Immature natural killer cell (primary cell): ENCODE measurements at places on chromosomes 2 and 18. TPM values are rescaled to one million over a fixed set of nuclear protein-coding genes. Genes with fewer than 3 reads are reported as not detected.

DNA sequence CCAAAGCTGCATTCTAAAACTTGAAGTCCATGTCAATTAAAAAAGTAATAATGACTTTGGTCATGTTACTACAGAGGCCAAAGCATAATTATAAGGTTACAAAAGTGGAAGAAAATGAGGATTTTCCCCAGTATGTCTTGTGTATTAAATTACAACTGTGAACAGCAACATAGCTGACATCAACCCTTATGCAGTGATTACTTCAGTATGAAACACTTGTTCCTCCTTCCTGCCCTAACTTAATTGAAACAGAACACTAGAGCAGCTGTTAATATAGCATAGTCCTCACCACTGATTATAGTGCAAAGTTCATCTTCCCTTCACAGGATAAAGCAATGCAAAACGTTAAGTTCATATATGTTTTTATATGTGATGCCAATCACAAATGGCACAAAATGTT is 29.9 kb downstream of the EPB41L3 start:
- DNase-seq = no peak

Gene UGT1A6
- polyA plus RNA-seq = not detected

GRCh38 chr18:60350941-60351340 is 21.6 kb downstream of the MC4R start:
- DNase-seq = no peak

Gene ADRA2B
- polyA plus RNA-seq = 0.83 TPM

- DNase-seq = no peak
Observed at GRCh38 chr2:69668598-69668997, 25.1 kb upstream of the AAK1 start.

GRCh38 chr18:12765126-12765525 is 62.3 kb downstream of the PSMG2 start:
- no peak for DNase-seq

- peak; percentile 3 for DNase-seq
Observed at GRCh38 chr2:70552501-70553333, 909 bp downstream of the TGFA start.

DNA sequence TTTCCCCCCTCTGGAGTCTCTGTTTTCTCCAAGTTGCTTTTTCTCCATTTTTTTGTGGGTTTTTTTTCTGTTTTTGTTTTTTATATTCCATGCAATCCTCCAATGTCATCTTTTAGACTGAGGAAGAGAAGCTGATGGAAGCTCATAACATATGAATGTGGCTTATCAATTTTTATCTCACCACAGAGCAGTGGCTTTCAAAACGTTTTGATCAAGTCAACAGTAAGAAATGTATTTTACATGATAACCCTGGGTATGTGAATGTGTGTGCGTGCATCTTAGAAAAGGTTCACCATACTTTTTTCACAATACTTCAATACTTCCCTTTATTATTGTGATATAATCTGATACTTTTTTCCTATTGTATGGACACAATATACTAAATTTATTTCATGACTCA is 64.6 kb upstream of the CDCA7 start:
- DNase-seq = no peak

Gene ADCYAP1
- polyA plus RNA-seq = not detected

DNA sequence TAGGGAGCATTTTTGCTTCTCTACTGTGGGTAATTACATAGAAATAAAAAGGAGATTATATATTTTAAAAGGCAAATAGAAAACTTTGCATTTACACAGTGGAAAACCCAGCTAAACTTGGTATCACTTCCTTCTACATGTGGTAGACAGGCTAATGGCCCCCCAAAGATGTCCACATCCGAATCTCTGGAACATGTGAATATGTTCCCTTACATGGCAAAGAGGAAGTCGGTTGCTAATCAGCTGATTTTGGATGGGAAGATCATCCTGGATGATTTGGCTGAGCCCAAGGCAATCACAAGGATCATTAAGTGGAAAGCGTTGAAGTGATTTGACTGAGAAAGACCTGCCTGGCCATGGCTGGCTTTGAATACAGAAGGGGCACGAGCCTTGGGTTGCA is 26.2 kb downstream of the CREG2 start:
- no peak for DNase-seq

GRCh38 chr2:133570542-133570941 is 2.3 kb upstream of the NCKAP5 start:
- DNase-seq = no peak

DNA sequence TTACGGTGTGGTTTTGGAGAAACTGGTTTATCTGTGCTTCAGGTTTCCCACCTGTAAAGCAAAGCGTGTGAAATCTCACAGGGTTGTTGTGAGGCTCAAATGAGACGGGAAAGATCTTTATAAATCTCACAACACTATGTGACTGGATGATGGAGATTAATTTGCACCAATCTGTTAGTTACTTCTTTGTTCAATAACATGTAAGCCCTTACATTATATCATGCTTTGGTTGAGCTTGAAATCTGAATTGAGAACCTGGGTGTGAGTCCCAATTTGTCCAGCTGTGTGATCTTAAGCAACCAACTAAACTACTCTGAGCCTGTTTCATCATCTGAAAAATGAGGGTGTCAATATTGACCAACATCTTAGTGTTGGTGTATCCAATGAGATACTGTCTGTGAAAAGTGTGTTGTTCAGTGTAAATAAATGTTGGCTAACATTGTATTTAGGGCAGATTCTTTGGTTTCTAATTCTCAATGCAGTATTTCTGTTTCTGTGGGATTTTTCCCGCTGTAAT is 741 bp upstream of the GCKR start:
- no peak for DNase-seq

Gene TBR1
- polyA plus RNA-seq = not detected

DNA sequence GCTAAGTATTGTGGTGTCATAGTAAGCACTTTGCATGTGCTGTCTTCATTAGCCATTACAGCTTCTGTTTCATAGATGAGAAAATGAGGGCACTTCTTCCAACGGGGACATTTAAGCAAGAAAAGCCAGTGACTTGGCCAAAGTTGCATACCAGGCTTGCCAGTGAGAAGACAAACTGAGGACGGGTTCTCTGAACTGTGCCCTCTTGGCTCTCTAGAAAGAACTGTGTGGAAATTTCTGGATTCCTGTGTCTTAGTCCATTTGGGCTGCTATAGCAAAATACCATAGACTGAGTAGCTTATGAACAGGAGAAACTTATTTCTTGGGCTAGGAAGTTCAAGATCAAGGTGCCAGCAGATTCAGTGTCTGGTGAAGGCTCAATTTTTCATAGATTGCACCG is 13.3 kb downstream of the CTIF start:
- DNase-seq = no peak
